ENCODE measurements at places on chromosomes 4 and X. TPM values are rescaled to one million over a fixed set of nuclear protein-coding genes. Genes with fewer than 3 reads are reported as not detected.

DNA sequence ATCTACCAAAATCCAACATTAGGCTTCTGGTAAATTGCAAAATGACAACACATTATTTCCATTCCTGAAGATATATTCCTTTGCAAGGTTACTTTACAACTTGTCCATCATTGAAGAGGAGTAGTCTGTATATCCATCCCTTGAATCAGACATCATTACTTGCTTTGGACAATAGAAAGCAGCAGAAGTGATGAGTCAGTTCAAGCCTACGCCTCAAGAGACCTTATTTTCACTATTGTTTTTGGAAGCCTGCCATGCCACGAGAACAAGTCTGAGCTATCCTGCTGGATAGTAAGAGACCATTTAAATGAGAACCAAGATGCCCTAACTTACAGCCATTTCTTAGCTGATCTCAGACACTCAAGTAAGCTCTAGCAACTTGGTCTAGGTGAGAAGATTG is 246.0 kb upstream of the HHIP start:
- H3K36me3 ChIP-seq, result no peaks in the 10 kb centered on the region
- DNase-seq, result no peak
- no peak overlapping the region for H3K4me3 ChIP-seq
- H3K27ac ChIP-seq, result no peak overlapping the region
- H3K4me1 ChIP-seq, result no peaks in the 10 kb centered on the region

The MAOA gene
- polyA plus RNA-seq, result 30.0 TPM

DNA sequence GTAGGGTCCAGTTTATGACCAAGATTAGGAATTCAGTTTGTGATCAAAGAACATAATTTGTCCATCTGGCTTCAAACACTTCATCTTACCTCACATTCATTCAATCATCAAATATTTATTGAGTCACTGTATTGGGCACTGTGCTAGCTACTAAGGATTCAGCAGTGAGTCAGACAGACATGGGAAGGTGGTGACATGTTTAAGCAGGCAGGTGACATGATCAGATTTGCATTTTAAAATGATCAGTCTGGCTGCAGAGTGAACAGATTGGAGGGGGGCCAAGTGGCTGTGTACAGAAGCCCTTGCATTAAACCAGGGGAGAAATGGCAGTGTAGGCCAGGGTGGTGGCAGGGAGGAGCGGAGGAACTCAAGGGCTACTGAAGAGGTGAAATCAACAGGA is 25.1 kb upstream of the APLN start:
- H3K27ac ChIP-seq, result no peak overlapping the region
- H3K4me3 ChIP-seq, result no peak overlapping the region
- H3K36me3 ChIP-seq, result no peaks in the 10 kb centered on the region
- no peaks in the 10 kb centered on the region for H3K27me3 ChIP-seq
- DNase-seq, result no peak

DNA sequence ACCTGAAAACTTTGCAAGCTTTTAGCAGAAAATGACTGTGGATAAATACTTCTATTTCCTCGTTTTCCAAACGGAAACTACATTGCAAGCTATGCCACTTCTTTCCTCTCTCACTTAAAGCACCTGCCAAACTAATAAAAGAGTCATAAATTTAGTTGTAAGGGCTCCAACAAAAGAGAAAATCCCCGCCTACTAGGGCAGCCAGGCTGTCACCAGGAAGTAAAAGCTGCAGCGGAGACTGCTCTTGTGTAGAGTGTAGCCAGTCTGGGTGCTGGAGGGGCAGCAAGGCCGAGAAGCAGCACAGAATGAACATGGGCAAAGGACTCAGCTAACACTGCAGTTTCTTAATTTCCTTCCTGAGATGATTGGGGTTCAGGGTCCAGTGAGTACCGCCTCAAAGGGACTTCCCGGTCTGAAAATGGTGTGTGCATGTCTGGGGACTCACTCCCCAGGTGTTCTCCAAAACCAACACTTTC is 89.3 kb upstream of the MAML3 start:
- peak overlapping the region; percentile 43 for H3K27ac ChIP-seq
- no peaks in the 10 kb centered on the region for H3K36me3 ChIP-seq
- peak; percentile 58 for DNase-seq
- no peak overlapping the region for H3K4me3 ChIP-seq

DNA sequence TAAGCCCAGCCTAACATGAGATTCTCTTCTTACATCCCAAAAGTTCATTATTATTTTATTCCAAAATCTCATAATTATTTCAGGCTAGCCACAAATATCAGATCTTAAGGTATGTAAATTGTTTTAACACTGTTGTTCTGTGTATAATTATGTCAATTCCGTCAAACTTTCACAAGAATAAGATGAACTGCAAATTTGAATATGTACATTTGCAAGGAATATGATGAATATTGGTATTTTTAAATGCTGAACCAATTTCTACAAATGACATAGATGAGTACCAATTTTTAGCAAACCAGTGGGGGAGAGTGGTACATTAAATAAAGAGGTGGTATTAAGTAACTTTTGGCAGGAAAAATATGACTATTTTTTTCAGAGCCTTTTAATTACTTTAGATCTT is 282.3 kb upstream of the MAD2L1 start:
- no peak overlapping the region for H3K27ac ChIP-seq
- no peaks in the 10 kb centered on the region for H3K36me3 ChIP-seq
- no peak for DNase-seq

GRCh38 chr4:7244751-7245320 is 52.5 kb downstream of the SORCS2 start:
- no peak for DNase-seq
- H3K4me3 ChIP-seq, result no peak overlapping the region
- H3K27me3 ChIP-seq, result peaks cover 2% of the 10 kb centered on the region
- H3K27ac ChIP-seq, result peak overlapping the region; percentile 76
- H3K36me3 ChIP-seq, result peaks cover 2% of the 10 kb centered on the region
- H3K4me1 ChIP-seq, result peaks cover 69% of the 10 kb centered on the region

GRCh38 chr4:153067376-153067775 is 131.3 kb downstream of the FHDC1 start:
- H3K36me3 ChIP-seq, result no peaks in the 10 kb centered on the region
- peaks cover 3% of the 10 kb centered on the region for H3K4me1 ChIP-seq
- no peaks in the 10 kb centered on the region for H3K27me3 ChIP-seq
- H3K27ac ChIP-seq, result no peak overlapping the region
- no peak for DNase-seq

The POU4F2 gene
- polyA plus RNA-seq, result 2.1 TPM

- no peaks in the 10 kb centered on the region for H3K36me3 ChIP-seq
- H3K27me3 ChIP-seq, result no peaks in the 10 kb centered on the region
- H3K27ac ChIP-seq, result no peak overlapping the region
- no peak overlapping the region for H3K4me3 ChIP-seq
- peaks cover 2% of the 10 kb centered on the region for H3K4me1 ChIP-seq
Observed at GRCh38 chrX:776529-777230, 146.1 kb downstream of the SHOX start.

DNA sequence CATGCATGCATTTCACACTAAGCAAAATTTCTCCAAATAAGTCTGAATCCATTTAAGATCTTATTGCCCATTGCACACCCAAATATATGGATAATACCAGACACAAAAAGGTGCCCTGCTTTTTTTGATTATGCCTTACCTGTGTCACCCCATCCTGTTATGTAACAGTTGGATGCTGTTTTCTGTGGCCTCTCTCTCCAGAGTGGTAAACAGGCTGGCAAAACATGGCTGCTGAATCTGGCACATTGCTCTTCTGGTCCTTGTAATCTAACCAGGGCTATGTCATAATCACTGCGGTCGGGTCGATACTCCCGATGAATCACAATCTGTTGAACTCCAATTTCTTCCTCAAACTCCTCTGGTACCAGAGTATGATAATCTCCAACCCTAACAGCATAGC is 70.1 kb downstream of the PRSS12 start:
- DNase-seq, result no peak
- peaks cover 2% of the 10 kb centered on the region for H3K4me1 ChIP-seq
- H3K27me3 ChIP-seq, result no peaks in the 10 kb centered on the region
- H3K4me3 ChIP-seq, result no peak overlapping the region
- H3K36me3 ChIP-seq, result no peaks in the 10 kb centered on the region

DNA sequence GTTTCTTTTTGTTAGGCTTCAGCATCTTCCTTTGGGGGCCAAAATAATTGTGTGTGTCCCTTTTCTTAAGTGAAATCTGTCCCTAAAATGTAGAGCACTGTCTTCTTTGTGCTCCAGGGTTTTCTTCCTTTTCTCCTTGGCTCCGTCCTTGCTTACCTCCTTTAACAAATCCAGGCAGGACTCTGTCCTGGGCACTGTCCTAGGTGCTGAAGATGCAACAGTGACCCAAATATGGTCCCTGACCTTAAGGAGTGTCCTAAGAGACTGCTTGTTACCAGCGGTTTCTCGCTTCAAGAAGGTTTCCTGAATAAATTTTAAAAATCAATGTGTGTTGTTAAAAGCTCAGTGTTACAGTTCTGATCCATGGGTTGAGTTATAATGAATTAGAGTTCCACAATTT is 471.8 kb downstream of the KCNIP4 start:
- no peaks in the 10 kb centered on the region for H3K27me3 ChIP-seq
- DNase-seq, result no peak
- H3K4me1 ChIP-seq, result no peaks in the 10 kb centered on the region
- H3K27ac ChIP-seq, result no peak overlapping the region
- H3K4me3 ChIP-seq, result no peak overlapping the region
- H3K36me3 ChIP-seq, result no peaks in the 10 kb centered on the region

DNA sequence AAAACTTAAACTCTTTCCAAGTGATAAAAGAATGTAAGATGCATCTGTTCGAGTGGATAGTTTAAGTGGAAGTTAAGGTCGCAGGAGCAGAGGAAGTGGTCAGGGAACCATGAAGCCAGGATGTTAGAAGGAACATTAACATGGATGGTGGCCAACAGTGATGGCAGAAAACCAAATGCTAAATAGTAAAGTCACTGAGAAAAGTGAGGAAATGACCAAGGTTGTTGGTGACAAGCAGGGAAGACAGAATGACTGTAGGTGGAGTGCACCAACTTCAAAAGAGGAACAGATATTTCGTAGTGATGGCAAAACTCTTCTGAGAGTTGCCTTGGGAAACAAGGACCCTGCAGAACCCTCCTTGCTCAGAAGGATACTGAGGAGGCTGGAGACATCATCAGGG is 226.2 kb downstream of the PALLD start:
- no peak for DNase-seq
- H3K4me1 ChIP-seq, result no peaks in the 10 kb centered on the region
- no peak overlapping the region for H3K27ac ChIP-seq
- H3K36me3 ChIP-seq, result no peaks in the 10 kb centered on the region
- H3K27me3 ChIP-seq, result no peaks in the 10 kb centered on the region
- no peak overlapping the region for H3K4me3 ChIP-seq

The RENBP gene
- 10.2 TPM for polyA plus RNA-seq

GRCh38 chr4:154984616-154985015 is 203.5 kb downstream of the RBM46 start:
- no peak for DNase-seq
- H3K27ac ChIP-seq, result no peak overlapping the region
- no peak overlapping the region for H3K4me3 ChIP-seq
- H3K36me3 ChIP-seq, result no peaks in the 10 kb centered on the region
- no peaks in the 10 kb centered on the region for H3K4me1 ChIP-seq

DNA sequence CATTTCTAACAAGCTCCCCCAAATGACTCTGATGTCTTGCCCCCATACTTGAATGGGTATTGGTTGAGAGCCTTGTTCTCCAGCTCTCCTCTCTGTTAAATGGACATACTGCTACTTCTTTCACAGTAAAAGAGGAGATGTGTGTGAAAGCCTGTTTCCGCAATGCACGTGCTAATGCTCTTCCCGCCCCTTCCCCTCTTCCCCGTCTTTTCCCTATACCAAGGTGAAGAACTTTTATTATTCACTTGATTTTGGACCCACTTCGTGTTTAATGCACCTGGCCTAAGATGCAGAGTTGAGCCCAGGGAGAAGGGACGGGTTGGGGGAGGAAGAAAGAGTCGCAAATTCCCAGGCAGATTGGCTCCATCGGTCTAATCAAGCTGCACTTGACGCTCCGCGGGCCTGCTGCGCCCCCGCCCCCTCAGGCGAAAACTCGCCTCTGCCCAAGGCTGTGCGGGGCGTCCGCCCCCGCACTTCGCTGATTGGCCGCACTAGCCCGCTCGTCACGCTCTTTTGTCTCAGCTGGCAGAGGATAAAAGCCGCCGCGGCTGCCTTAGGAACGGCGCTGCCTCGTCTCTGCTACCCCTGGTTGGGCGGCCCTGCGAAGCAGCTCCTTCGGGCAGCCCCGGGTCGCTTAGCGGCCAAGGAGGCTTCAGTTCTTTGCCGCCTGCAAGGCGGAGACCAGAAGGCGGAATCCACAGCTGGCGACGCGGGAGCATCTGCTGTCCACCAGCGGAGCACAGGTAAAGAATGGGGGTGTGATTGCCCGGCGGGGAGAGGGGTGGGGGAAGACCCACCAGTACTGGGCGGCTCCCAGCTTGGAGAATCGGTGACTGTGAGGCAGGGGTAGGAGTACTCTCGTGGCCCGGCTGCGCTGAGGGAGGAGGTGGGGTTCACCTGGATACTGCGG is at the start of gene ZCCHC12:
Gene ZCCHC12, plus strand, starts transcription at position 562 of the 910 bp plus-strand sequence. CDS start 1,421 bp downstream, outside the sequence.
- H3K4me1 ChIP-seq, result peaks cover 12% of the 10 kb centered on the region
- peaks cover 15% of the 10 kb centered on the region for H3K27me3 ChIP-seq
- peak within 1 kb of the TSS; percentile 46 for H3K4me3 ChIP-seq

GRCh38 chr4:113525521-113525920 is 236.0 kb downstream of the CAMK2D start:
- no peaks in the 10 kb centered on the region for H3K4me1 ChIP-seq
- H3K4me3 ChIP-seq, result no peak overlapping the region
- H3K27ac ChIP-seq, result no peak overlapping the region
- no peak for DNase-seq
- no peaks in the 10 kb centered on the region for H3K36me3 ChIP-seq

The HTATSF1 gene
- 132 TPM for polyA plus RNA-seq

DNA sequence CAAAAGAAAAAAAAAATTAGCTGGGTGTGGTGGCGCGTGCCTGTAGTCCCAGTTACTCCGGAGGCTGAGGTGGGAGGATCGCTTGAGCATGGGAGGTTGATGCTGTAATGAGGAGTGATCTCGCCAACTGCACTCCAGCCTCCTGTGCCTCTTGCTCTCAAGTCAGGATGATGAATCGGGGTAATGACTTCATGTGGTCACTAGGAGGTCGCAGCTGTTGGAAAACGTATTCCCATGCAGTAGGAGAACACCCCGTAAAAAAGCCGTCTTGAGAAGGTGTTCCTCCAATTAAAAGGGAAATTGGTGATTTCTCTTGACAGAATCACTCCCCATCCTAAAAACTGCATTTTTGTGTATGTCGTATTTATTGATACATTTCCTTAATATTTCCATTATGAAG is 2.2 kb downstream of the CCNB3 start:
- H3K27me3 ChIP-seq, result no peaks in the 10 kb centered on the region
- no peak overlapping the region for H3K27ac ChIP-seq
- no peaks in the 10 kb centered on the region for H3K4me1 ChIP-seq
- DNase-seq, result no peak
- H3K4me3 ChIP-seq, result no peak overlapping the region

DNA sequence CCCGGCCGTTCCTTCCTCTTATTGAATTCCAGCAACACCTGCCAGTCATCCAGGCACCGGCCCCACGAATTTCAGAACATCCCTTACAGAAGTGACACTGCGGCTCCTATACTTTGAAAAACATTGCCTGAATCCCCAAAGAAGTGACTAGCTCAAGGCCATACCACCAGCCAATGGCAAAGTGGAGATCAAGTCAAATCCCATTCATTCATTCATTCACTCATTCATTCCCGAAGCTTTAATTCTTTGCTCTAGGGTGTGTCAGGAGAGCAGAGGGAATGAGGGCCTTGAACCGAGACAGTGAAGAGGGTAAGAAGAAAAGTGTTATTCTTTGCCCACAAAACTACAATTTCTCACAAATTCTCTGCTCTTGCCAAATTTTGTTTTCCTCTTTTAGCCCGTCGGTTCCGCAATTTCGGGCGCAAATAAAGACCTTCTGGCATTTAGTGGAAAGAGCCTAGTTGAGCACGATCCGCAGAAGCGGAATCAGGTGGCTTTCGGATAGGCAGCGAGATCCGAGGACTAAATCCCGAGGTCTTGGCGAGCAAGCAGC is 824 bp upstream of the HMGB3 start:
- no peaks in the 10 kb centered on the region for H3K27me3 ChIP-seq
- no peak for DNase-seq
- no peak overlapping the region for H3K27ac ChIP-seq
- H3K4me1 ChIP-seq, result peaks cover 4% of the 10 kb centered on the region

Data from spinal cord (tissue), 10 donors.